ENCODE measurements at places on chromosomes 5 and 9.

GRCh38 chr9:109276469-109277440 lies 44.1 kb downstream of the EPB41L4B start:
- DNase-seq = no peak

DNA sequence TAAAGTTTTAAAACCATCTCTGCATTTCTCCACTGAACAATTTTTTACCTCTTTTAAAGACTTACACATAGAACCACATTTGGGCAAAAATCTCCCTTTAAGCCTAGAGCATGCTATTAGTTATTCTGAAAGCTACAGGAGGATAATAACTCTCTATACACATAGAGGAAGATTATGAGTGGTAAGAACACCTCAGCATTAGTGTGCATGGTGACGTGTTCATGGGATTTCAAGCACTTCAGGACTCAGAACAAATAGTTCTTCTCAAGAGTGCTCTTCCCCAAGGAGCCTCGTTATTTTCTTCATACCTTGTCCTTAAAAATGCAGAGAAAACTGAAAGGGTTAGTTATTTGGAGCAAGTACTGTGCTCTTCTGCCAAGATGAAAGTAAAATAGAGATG lies 256.9 kb upstream of the TUSC1 start:
- DNase-seq = no peak

DNA sequence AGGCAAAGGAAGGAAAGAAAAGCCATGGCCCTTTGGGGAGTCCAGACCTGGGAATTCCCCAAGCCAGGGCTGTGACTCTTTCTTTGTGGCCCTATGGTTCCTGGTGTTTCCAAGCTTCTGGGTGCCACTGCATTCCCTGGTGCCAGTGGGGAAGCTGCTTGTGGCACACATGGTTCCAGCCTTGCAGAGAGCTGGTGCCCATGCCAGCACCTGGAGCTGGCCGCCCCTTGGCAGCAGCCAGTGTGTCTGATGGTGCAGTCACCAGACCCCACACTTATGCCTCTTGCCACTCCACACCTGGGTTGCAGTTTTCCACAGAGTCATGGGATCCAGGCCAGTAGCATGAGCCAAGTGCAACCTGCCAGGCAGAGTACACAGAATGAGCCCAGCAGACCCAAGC lies 1495.3 kb upstream of the NUDT12 start:
- DNase-seq = no peak

GRCh38 chr5:1103093-1103492 lies 8.8 kb downstream of the SLC12A7 start:
- DNase-seq = no peak

DNA sequence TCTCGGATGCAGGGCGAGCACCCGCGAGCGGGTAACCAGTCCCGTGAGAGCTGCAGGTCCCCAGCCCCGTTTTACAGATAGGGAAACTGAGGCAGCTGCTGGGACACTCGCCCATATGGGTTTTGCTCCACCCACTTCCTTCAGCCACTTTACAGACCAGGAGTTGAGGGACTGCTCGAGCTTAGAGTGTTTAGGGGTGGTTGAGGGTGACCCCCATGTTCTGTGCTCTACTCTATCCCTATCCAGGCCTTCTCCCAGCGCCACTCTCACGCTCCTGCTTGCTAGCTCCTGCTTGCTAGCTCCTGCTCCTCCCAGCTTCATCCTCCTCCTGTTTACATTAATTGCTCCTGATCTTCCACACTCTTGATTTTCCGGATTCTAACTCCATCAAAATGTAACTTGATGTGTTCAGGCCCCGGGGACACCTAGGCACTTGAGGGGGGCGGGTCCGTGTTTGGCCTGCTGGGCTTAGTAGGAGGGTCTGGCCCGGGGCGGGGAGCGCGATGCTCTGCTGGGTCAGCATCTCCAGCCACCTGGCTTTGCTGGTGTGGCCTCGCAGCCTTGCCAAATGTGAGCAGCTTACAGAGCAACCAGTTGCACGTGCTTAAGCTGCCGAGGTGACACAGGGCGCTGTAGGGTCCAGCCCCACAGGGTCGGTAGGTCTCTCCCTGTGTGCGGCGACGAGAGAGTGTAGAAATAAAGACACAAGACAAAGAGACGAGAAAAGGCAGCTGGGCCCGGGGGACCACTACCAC lies 1.5 kb upstream of the PTGES2 start:
- DNase-seq = no peak

DNA sequence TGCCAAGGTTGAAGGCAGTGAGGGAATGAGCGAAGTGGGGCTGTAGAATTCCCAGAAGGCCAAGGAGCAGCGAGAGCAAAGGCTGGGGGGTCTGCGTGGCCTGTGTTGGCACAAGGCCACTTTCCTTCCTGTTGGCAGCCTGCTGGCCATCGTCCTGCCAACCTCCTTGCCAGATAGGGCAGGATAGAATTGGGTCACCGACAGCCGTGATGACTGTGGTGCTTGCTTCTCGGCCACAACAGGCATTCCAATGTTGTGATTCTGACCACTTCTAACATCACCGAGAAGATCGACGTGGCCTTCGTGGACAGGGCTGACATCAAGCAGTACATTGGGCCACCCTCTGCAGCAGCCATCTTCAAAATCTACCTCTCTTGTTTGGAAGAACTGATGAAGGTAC lies 18.9 kb downstream of the TRIP13 start:
- DNase-seq = no peak

GRCh38 chr5:123472150-123472924 lies 39.6 kb upstream of the CSNK1G3 start:
- no peak for DNase-seq

- DNase-seq = no peak
Observed at GRCh38 chr9:84296146-84296843, 44.3 kb downstream of the SLC28A3 start.

GRCh38 chr9:91681461-91682305 lies 258.1 kb upstream of the NFIL3 start:
- peak; percentile 70 for DNase-seq

GRCh38 chr5:20959347-20959746 lies 971.3 kb upstream of the CDH18 start:
- DNase-seq = no peak

DNA sequence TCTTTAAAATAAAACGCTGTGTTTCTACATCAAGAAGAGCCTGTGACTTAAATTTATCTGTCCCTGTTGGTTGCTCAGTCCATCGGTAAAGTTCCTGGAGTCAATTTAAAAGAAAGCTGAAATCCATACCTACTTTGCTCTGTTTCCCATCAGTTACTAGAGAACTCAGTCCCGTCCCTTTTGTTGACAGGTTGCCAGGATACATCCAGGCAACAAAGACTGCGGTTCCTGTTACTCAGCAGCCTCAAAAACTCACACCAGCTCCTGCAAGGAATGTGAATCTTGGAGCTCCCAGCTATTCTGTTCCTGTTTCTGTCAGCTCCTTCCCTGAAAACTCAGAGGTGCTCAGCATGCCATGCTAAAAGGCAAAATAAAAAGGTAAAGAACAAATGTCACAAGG lies at the start of gene ZNF474:
ZNF474 (plus strand) TSS at position 241 of the 400 bp plus-strand sequence. CDS start 22,445 bp downstream, outside the sequence.
- DNase-seq = no peak

GRCh38 chr5:60856066-60856465 lies 12.0 kb upstream of the ELOVL7 start:
- DNase-seq = no peak

DNA sequence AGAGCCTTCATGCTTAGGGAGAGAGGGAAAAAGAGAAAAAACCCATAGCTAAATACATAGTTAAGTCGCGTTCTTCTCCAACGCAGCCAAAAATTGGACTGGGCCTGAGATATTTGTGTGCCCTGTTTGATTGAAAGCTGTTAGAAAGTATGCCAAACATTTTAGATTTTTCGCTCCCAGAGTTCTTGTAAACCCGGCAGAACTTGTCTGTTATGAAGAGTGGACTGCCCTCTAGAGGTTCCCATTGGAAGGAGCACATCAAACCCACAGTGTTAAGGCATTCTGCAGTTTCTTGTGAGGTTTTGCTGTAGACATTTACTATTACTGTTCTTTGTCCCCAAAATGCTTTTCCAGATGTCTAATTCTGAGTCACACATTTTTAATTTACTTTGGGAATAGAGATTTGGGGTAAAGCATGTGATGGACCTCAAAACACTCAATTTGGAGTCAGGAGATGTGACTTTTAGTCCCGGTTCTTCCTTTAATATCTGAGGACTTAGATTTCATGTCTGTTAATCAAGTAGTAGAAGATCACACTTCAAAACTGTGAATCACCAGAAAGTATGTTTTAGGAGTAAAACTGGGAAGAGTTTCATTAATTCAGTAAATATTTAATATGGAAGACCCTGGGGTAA lies 96.6 kb downstream of the PCSK1 start:
- peak; percentile 50 for DNase-seq

- DNase-seq = no peak
Observed at GRCh38 chr9:113931777-113932176, 55.7 kb downstream of the ZNF618 start.

DNA sequence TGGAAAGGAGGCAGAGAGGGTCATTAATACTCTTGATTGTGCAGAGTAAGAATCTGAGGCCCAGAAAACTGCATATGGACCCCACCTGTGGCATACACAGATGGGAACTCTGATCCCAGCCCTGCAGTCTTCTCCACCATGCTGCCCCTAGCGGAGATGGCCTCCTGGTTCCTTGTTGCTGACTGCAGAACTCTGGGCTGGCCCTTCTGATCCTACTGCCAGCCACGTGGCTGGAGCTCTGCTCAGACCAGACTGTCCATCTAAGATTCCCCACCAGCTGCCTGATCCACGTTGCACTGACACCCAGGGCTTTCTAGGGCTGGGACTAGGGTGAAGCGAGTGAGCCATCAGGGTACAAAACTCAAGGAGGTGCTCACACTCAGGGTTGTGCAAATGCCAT lies 245.7 kb upstream of the NR4A3 start:
- DNase-seq = no peak

DNA sequence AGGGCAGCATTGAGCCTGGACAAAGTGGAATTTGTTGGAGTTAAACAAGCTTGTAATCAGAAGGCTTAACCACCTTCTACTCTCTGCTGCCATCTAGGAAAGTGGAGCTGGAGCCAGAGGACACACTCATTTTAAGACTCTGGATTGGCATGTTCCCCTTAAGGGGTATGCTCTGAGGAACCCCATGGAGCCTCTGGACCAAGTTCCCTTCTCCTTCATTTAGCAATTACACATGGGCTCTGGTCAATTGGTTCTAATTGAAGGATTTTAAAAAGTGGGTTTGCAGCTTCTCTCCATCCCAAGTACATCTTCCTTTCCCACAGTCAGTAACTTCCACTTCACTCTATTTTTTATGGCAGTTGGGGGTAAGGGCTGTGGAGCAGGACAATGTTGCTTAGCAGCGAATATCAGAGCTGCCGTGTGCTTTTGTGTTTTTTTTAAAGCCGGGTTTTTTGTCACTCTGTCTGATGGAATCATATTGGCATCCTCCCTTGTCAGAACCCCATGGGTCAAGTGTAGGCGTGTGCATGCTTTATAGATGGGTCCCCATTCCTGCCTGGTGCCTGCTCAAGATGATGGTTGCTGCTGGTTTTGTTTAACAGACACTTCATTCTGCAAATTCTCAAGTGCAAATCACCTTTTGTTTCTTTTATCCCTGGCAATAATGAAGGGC lies 330.7 kb upstream of the ADAMTSL1 start:
- no peak for DNase-seq

GRCh38 chr5:118789366-118789765 lies 199.0 kb downstream of the DTWD2 start:
- no peak for DNase-seq

DNA sequence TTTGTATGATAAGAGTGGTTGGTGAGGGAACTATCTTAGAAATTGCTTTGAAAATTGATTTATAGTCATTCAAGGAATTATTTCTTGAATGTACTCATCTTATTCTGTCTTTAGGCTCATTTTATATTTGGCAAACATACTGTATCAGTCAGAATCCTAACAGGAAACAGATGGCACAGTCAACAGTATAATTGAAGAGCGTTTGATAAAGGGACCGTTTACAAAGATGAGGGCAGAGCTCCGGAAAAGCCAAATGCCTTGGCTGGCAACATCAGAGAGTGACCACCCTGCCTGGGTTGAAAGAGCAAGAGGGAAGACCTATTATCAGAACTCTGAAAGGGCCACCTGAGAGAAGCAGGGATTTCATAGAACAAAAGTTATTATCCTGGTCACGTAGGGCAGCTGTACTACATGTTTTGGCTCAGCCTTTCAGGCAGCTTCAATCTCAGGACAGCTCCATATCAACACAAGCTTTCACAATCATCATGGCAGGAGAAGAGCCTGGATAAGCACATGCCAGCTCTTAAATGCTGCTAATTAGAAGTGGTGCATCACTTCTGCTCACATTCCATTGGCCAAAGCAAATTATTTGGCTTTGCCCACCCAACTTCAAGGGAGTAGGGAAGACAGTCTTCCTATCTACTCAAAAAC lies 47.2 kb upstream of the ARL15 start:
- peak; percentile 16 for DNase-seq

- peak; percentile 58 for DNase-seq
Observed at GRCh38 chr5:174045470-174046025, at the start of gene NSG2. NSG2 (plus strand) TSS chr5:174045706; CDS start chr5:174046756, 1,050 bp downstream.
